ENCODE measurements at places on chromosomes 1 and 21.

GRCh38 chr21:44867999-44868700 is 5.3 kb downstream of the PTTG1IP start:
- no peak for DNase-seq

DNA sequence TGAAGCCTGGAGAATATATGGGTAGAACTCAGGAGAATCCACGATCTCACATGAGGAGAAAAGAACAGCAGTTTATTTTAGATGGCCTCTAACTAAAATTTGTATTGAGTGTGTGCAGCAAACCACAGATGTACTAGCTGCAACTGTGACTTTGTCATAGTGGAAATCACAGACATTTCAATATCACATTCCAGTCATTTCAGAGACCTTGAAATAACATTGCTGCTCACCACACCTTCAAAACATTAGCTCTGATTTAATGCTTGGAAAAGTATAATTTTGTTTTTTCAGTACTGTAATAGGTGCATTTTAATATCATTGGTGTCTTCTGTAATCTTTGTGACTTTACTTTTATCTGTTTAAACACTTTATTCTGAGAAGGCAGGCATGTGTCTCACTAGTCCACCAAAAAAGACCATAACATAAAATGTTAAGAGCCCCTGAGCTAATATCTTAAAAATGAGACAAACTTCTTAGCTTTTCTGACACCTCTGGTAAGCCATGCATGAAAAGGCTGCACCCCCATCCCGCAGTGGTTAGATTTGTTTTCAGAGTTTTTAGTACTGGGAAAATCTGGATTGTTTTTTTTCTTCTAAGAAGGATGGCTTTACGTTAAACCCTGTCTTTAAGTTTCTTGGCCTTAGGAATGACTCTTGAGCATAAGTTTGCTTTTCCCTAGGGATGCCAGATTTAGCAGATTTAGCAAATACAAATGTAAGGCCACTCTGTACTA is 30.1 kb downstream of the KCNJ15 start:
- no peak for DNase-seq

GRCh38 chr1:19466112-19466561 is 19.2 kb downstream of the CAPZB start:
- DNase-seq = no peak

GRCh38 chr1:186146974-186147373 is 228.1 kb downstream of the TPR start:
- no peak for DNase-seq

- DNase-seq = no peak
These were observed 243.7 kb upstream of the SNX7 start for GRCh38 chr1:98417820-98418219.

DNA sequence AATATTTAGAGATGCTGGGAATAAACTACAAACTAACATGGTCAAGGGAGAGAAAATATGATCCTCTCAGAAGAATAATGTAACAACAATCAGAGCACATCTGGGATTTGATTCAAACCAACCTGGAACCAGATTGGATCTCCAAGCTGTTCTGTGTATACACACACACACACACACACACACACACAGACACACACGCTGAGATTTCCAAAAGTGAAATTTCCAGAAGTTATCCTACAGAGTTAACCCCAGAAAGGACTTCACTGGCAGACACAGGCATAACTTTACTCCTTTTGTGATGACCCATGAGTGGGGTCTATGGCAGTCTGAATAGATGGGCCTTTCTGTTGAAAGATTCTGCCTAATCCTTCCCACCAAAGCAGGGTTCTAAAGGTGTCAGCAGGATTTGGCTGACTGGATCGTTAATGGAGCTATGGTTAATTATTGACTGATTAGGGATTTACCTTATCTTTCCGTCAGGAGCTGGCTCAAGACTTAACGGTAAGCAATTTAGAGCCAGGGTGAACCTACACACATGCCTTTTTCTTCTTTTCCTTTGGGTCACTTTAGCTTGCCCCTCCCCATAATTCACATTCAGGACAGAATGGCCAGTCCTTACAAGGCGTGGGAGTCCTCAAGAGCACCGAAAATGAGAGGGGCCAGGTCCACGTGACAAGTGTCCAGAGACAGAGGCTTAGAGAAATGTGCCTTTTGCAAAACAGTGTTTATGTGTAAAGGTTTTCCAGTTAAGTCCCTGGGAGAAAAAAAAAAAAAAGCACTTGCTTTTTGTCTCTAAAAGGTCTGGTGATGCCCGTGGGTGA is 10.9 kb upstream of the PROX1 start:
- DNase-seq = no peak

- DNase-seq = no peak
These were observed 20.5 kb downstream of the HTR1D start for GRCh38 chr1:23196627-23197328.

DNA sequence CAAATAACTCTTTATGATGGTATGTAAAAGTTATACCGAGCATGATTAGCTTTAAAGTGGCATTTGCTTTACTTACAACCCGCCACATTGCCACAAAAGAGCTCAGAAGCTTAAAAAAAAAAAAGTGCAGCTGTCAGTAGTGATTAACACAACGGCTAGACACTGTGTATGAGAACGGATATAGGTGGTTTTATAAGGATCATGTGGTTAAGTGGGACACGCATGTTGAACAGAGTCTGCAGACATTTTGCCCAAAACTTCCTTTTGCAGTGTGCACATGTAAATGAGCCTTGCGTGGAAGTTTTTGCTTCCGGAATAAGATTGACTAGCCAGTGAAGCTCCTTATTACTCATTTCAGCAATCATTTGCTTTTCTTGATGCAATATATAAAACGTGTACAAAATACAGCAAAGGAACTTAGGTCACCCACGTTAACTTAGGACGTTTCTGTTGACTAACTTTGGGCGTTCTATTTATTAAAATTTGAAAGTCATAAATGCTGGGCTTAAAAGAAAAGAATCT is 58.7 kb upstream of the RGS1 start:
- DNase-seq = peak; percentile 97

- DNase-seq = no peak
These were observed 51.3 kb downstream of the MAST2 start for GRCh38 chr1:45854724-45855123.

GRCh38 chr1:223732993-223733798 is 20.9 kb downstream of the CAPN2 start:
- DNase-seq = no peak

- no peak for DNase-seq
These were observed 122.3 kb downstream of the DISC1 start for GRCh38 chr1:231748760-231749415.

DNA sequence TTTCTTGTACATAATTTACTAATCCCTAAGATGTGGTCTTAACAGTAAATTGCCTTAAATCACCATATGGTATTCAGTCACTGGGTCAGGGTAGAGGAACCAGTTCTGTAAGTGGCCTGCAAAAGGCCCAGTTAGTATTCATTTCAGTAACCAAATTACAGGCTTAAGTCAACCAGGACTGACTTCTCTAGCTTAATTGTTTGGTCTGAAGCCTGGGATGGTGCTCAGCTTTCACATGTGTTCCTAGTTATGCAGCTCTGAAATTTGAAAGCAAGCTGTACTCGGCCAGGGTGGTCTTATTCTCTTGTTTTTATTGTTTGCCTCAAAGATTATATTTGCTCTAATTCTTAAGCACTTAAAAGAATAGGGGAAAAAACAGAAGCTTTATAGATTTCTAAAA is 144.6 kb downstream of the MAGI3 start:
- DNase-seq = no peak

DNA sequence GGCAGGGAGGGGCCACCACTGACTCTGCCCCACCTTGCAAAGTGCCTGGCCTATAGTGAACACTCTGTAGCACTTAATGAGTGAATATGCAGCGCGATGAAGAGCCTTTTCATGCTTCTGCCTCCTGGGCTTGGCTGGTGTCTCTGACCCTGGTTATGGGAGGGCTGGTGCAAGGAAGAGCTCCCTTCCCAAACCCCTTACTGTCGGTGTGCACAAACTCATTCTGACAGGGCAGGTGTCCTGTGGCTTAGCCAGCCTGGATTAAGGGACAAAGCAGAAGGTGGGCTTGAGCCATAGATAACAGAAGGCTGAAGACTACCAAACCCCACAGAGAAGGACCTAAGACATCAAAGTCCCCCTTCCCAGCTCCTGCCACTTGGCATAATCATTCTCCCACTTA is 2.0 kb upstream of the NCMAP start:
- no peak for DNase-seq

DNA sequence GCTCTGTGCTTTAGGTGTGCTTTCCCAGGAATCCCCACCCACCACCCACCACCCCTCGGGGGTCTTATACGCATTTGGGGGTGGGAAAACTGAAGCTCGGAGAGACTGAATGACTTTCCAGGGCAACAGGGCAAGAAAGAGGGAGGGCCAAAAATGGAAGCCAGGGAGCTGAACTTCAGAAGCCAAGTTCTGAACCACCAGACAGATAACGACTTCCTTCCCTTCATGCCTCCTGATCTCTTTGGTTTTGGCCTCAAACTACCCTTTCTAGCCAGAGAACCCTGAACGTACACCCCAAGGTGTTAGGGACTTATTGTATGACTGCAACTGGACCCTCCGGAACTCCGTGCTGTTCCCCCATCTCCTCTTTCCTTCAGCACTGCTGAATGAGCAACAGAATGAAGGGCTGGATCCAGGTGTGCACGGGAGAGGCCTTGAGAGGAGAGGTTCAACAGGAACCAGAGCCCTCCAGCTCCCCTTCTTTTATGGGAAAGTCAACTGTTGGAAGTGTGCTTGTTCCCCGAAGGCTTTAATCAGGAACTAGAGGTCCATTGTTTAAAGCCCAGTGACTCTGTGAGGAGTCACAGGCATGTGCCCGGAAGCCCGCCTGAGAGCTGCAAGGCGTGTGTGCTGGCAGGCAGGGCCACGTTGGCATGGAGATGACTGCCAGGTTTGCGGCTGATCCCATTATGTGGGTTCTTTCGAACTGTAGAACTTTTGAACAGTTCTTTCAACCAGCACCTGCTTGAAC is 3.1 kb downstream of the BACE2 start:
- no peak for DNase-seq

DNA sequence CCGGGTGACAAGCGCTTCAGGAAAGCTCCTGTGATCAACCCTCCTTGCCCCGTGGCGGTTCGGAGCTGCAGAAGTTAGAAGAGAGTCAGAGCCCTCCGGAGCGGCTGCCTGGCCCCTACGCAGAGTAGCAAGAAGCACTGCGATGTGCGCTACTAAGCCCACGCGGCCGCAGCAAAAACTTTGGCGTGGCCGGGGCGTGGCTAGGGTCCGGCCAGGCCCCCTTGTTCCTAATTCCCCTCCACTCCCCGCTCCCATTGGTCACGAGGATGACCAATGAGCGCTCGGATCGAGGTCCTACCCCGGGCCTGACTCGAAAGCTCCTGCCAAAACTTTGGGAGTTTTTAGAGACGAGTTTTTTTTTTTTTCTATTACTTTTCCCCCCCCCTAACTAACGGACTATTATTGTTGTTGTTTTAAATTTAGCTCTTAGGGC is at the start of gene HLX:
Gene HLX, plus strand, starts transcription at position 368 of the 433 bp plus-strand sequence. CDS start 415 bp downstream, outside the sequence.
- DNase-seq = no peak

DNA sequence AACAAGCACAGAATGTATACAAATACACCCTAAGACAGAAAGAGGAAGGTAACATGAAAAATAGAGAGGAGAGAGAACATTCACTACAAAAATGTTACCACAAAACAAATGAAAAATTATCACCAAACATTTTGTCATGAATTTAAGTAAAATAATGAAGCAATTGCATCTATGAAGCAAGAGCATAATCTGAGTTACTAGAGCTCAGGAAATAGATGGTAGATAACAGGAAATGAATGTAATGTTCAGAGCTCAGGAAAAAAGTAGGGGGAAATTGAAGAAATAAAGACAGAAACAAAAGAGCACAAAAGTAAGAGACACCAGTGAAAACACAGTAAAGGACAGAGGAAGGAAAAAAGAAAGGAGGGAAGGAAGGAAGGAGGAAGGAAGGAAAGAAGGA is 19.4 kb downstream of the SEC16B start:
- no peak for DNase-seq

- no peak for DNase-seq
These were observed 193.0 kb downstream of the TTLL7 start for GRCh38 chr1:83805921-83806320.

Measured in GM12864 (cell line).